Caki2 (cell line): ENCODE measurements at places on chromosomes 12 and 14.

- no peak for DNase-seq
Measured at GRCh38 chr12:4867384-4867783, 42.3 kb upstream of the KCNA1 start.

GRCh38 chr14:22484632-22485031 lies 104.4 kb downstream of the DAD1 start:
- no peak for DNase-seq

DNA sequence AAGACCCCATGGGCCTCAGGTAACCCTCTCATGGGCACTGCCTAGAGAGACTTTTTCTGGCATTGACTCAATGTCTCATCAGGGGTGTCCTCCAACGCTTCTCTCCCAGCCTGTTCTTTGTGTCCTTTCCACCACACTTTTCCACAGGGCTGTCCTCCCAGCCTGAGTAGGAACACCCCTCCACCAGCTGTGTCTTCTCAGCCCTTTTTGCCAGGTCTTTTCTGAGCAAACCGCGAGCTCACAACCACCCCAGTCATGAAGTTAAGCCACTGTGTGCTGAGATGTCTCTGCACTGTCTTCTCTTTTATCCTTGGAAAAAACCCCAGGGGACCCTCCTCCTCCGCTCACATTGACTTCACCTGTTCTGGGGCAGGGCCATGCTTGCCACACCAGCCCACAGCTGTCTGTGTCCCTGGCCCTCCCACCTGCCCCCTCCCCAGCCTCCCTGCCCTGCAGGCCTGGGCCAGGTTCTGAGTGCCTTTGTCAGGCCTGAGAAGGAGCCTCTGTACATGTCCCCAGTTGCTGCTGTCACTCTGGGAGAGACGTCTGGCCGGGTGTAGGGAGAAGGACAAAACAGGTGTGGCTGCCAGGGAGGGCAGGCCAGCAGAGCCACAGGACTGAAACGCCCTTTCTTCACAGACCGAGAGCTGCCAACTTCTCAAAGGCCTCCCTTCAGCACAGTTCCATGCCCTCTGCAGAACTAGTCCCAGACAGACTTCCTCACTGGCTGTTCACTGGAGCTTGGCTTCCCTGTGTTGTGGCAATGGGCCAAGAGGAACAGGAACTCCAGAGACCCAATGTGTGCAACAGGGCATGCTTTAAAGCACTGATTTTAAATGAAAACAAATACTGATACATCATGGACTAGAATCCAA lies 50.5 kb upstream of the PNMA1 start:
- DNase-seq = peak; percentile 56

DNA sequence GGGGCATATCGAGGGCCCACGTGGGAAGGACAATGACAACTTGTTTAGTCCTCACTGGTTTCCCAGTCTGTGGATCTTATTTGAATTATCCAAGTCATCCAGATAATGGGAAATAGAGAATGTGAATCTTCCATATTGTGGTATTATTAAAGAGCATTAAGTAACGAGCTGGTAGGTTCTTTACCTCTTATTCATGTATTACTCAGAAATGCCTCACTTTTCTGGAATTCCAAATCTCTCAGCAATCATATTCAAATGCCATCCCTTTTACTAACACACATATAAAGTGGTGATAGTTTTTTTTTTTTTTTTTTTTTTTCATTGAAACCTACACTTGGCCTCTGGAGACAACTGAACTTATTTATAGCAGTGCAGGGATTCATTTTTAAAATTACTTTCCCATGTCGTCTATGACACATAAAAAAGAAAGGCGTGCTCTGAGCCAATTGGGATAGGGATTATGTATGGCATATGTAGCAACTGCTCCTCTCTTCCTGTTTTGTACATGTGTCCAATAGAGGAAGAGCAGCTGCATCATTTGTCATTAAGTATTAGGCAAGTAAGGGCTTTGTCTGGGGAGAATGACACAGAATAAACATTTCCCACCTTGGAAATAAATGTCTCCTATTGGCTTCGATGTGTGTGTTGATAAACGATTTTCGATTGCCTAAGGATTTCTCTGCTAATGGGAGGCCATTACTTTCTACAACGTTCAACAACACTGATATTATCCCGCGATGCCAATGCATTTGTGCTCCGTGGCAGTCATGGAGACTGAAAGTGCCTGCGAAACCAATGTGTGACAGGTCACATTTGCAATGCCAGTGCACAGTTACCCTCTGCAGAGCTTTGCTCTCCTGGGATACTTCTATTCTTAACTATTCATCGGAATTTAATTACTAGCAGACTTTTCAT lies 78.6 kb upstream of the IFNG-AS1 start:
- DNase-seq = peak; percentile 96
